Activated T-helper 2 cell treated with anti-CD3 and anti-CD28 coated beads, Interferon-gamma antibody, Interleukin-2, Interleukin-4, amounts not matched to agents 10 μg/mL and 5 μg/mL and 100 μg/mL, durations not matched to agents 14 hours and 24 hours and 36 hours (primary cell): ENCODE measurements at places on chromosomes 4 and X.

DNA sequence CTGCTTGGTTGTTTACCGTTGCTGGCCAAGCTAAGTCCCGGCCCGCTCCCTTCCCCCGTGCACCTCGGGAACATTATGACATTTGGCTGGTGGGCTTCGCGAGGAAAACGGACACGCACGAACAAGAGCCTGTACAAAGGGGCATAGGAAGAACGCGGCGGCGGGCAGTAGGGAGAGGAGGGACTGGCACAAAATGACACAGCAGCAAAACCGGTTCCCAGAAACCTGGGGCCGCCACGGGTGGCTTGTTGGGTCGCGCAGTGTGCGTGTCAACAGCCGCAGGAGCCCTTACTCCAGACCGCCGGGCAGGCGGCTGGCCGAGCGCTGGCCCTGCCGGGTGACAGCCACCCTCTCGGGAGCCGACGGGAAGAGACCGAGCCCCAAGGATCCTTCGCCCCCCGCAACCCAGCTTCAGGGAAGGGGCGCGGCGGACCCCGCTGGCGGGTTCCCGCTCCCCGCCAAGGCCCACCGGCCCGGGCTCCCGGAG lies 1.6 kb upstream of the LIN54 start:
- H3K36me3 ChIP-seq = no peaks in the 10 kb centered on the region
- H3K4me3 ChIP-seq = peak overlapping the region; percentile 87
- peaks cover 40% of the 10 kb centered on the region for H3K4me1 ChIP-seq
- DNase-seq = peak; percentile 32
- no peaks in the 10 kb centered on the region for H3K27me3 ChIP-seq
- H3K27ac ChIP-seq = peak overlapping the region; percentile 98

GRCh38 chrX:78029663-78030062 lies 60.2 kb upstream of the PGAM4 start:
- no peak overlapping the region for H3K4me3 ChIP-seq
- peaks cover 4% of the 10 kb centered on the region for H3K36me3 ChIP-seq
- H3K27ac ChIP-seq = no peak overlapping the region
- H3K27me3 ChIP-seq = no peaks in the 10 kb centered on the region

GRCh38 chr4:145230726-145231125 lies 50.3 kb upstream of the OTUD4 start:
- H3K27me3 ChIP-seq = peaks cover 14% of the 10 kb centered on the region
- no peak overlapping the region for H3K4me3 ChIP-seq
- H3K36me3 ChIP-seq = no peaks in the 10 kb centered on the region

DNA sequence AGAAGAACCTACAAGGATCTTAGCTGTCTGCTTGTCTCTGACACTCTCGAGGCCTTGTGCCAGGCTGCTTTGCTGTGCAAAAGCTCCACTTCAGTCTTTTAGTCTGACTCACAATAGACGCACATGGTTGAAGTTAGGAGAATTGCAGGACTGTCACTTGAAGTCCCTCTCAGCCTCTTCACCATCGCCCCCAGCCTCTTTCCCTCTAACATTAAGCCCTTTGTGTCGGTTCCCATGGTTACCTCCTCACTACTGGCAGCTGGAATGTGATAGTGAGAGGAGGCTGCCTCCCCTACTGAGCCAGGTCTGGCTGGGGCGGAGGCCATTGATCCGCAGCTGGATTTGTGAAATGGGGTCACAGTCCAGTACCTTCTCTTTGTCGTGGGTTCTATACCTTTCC lies 201.8 kb downstream of the SOWAHB start:
- H3K4me1 ChIP-seq = peaks cover 9% of the 10 kb centered on the region
- no peak for DNase-seq
- no peaks in the 10 kb centered on the region for H3K36me3 ChIP-seq
- no peak overlapping the region for H3K27ac ChIP-seq
- no peak overlapping the region for H3K4me3 ChIP-seq

DNA sequence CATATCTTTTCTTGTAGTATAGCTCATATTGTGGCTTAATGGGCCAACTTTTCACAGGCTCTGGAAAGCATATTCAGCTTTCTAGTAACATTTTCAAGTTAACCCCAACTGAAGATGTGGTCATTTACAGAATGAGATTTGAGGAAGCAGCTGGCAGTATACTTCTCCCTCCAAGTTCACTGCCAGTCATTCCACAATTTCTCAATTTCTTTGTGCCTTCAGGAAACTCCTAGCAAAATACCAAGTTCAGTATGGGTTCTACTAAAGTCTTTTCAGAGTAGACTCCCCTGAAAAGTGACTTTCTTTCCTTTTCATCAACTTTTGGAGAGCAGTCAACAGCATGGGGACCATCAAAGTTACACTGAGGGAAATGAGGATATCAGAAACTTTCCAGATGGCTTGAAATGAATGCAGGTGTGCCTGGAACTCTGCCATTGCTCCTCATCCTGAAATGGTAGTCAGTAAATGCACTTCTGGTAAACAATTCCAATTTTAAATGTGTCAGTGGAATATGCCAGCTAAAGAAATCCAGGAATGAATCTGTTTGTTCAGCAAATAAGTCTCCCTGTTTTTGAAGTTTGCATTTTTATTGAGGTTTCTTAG lies 81.5 kb upstream of the TEX13D start:
- H3K4me1 ChIP-seq = peaks cover 5% of the 10 kb centered on the region
- H3K4me3 ChIP-seq = no peak overlapping the region
- H3K27ac ChIP-seq = no peak overlapping the region
- peaks cover 10% of the 10 kb centered on the region for H3K36me3 ChIP-seq
- DNase-seq = no peak
